ENCODE measurements at places on chromosomes 1 and 21. TPM values are rescaled to one million over a fixed set of nuclear protein-coding genes. Genes with fewer than 3 reads are reported as not detected.

Gene ZNF593OS
- total RNA-seq = not detected

GRCh38 chr1:183991756-183992155 lies 45.8 kb downstream of the COLGALT2 start:
- DNase-seq = no peak

DNA sequence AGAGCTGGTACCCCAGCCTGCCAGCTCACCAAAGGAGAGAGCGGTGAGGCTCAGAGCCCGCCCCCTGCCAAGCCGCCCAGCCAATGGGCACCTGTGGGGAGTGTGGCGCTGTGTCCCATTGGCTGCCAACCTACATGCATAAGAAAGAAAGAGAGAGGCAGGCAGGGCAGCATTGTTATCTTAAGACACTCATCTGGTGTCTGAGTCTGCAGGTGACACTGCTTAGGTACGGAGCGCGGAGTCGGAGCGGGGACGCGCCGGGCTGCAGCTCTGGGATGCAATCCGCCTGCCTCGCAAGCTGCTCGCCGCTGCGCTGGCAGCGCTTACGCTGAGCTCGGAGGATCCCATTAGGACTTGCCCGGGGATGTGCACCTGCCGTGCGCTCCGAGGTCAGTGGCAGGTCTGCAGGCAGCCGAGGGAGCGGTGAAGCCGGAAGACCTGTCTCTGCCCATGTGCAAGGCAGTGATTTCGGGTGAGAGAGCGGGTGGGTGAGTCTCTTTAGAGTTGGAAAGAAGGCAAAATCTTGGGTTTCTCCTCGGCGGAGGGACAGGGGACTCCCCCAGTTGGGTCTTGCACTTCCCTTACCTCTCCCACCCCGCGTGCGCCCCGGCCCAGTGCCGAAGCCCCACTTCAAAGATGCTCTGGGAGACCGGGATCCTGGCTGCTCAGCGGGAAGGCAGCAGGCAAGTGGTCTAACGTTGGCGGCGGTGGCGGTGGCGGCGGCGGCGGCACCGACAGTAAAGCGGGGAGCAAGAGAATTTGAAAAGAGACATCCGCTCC lies at the start of gene BRINP2:
BRINP2 (plus strand) TSS at position 203 of the 780 bp plus-strand sequence. CDS start 58,919 bp downstream, outside the sequence.
- DNase-seq = no peak

- no peak for DNase-seq
Observed at GRCh38 chr1:234892642-234893041, 236.0 kb downstream of the TOMM20 start.

Gene LCE1E
- not detected for total RNA-seq

- no peak for DNase-seq
Observed at GRCh38 chr1:87202922-87203655, 125.6 kb upstream of the LMO4 start.

- peak; percentile 81 for DNase-seq
Observed at GRCh38 chr21:32569261-32570230, 15.8 kb downstream of the TCP10L start.

DNA sequence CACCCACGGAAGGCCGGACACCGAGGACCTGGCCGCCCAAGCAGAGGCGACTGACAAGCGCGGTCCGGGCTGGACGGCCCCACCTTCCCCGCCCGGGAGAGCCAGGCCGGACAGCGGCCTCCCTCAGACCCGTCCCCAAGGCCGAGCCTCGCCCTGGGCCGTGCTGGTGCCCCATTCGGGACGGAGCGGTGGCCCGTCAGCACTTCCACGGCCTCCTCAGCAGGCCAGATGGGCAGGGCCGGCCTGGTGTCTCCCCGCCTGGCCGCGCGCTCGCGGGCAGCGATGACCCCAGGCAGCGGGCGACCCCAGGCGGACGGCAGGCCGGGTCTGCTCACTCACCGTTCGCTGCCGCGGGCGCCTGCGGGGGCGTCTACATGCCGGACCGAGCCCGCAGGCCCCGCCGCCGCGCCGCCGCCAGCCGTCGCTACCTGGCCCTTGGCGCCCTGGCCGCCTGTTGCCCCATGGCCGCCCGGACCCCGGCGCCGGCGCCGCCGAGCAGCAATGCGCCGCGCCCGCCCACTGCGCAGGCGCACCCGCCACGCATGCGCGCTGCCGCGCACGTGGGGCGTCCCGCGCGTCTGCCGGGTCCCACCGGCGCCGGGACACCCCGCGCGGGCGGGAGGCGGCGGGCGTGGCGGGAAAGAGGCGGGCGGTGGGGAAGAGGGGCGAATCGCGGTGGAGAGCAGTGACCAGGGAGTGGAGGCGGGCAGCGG lies at the start of gene NADK:
NADK (minus strand) TSS at position 521 of the 713 bp plus-strand sequence. CDS start 13,064 bp downstream, outside the sequence.
- DNase-seq = peak; percentile 86

GRCh38 chr1:201348211-201348566 lies 29.3 kb downstream of the TNNT2 start:
- peak; percentile 57 for DNase-seq
